ENCODE measurements at places on chromosomes 4 and X.

- DNase-seq, result no peak
Measured at GRCh38 chrX:69186651-69187050, 21.4 kb upstream of the PJA1 start.

GRCh38 chrX:2658585-2659292 lies 32.4 kb upstream of the CD99 start:
- no peak for DNase-seq

DNA sequence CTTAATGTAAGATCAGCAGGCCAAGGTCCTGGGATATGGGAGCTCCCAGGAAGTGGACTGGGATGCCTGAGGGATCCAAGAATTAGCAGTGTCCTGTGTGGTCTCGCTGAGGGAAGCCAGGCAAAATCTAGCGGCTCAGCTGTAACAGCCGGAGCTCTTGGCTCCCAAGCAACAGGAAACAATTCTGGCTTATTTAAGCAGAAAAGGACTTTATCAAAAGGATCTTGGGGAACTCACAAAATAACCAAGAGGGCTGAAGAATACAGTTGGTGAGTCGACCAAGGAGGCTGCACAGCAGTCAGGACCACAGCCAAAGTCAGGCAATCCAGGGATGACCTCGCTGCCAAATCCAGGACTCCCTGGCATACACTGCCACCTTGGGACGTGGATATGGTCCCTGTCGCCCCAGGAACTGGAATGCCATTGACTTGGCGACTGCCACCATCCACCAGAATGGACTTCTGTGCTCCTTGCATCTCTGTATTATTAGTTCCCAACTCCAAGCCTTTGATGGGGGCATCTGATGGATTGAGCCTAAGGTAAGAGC lies 165.3 kb upstream of the BCOR start:
- no peak for DNase-seq

GRCh38 chr4:81504112-81505003 lies 32.7 kb upstream of the RASGEF1B start:
- no peak for DNase-seq

DNA sequence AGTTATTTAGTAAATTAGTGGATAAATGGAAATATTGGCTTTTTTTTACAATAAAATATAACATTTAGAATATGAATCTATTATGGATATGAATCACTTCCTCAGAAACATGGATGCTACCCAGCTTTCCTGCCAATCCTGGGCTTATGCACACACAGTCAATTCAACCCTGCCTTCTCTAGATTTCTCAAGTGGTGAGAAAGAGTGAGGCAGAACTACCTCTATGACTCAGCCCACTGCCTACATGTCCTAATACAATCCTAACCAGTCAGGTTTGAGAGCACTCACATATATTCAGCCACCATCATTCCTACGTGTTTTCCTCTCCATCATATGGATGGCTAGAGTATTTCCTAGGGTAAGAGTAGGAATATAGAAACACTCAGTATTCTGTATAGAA lies 91.1 kb upstream of the ANKRD50 start:
- no peak for DNase-seq

GRCh38 chr4:138003248-138003647 lies 238.9 kb downstream of the SLC7A11 start:
- no peak for DNase-seq

- no peak for DNase-seq
Measured at GRCh38 chrX:153320555-153321184, 897 bp downstream of the PNMA6F start.

DNA sequence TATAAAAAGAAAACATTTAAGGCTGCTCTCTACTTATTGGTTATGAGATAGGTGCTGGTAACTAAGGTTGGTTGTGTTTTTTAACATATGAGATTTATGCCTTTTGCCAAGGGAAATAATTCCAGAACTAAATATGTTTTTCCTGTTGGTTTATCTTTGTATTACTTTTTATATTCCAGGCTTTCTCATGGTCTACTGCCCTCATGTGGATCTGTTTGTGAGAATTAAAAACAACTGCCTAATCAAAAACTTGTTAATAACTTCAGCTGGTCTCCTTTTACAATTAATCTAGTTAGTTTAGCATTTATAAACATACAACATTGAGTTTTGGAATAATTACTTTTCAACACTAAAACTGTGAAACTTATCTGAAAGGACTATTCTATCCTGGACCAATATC lies 1208.3 kb downstream of the ADGRL3 start:
- DNase-seq, result no peak

- no peak for DNase-seq
Measured at GRCh38 chrX:107167163-107167921, 38.9 kb downstream of the NUP62CL start.

- no peak for DNase-seq
Measured at GRCh38 chr4:78058591-78059523, 1.7 kb downstream of the FRAS1 start.

- no peak for DNase-seq
Measured at GRCh38 chr4:7711307-7711963, 228.2 kb downstream of the AFAP1 start.

DNA sequence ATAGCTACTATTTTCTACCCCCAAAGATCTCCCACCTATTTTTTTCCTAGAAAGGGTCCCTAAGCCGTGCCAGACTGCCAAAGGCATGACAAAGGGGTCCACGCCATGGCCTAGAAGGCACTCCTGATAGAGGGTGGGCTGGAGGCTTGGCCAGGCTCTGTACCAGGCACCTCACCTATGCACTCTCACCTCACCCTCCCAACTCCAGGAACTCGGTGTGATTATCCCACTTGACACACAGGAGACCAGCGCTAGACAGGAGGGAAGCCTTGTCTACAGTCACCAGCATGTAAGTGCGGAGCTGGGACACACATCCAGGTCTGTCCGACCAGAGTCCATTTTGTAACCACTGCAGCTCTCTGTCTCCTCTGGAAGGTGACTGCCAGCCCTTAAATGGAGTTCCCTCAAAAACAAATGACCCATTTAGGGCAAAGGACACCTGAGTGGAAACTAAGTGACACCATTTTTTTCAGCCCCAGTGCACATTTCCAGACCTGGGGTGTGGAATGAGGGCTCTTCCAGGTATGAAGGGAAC lies 106.4 kb downstream of the RTL5 start:
- no peak for DNase-seq

DNA sequence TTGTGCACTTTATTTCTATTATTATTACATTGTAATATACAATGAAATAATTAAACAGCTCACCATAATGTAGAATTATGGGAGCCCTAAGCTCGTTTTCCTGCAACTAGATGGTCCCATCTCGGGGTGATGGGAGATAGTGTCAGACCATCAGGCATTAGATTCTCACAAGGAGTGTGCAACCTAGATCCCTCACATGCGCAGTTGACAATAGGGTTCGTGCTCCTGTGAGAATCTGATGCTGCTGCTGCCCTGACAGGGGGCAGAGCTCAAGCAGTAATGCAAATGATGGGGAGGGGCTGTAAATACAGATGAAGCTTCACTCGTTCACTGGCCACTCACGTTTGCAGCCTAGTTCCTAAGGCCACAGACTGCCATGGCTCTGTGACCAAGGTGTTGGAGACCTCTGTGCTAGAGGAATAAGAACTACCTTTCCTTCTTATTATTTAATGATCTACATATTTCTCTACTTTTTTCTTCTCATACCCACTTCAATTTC lies 492.9 kb upstream of the INTU start:
- no peak for DNase-seq

DNA sequence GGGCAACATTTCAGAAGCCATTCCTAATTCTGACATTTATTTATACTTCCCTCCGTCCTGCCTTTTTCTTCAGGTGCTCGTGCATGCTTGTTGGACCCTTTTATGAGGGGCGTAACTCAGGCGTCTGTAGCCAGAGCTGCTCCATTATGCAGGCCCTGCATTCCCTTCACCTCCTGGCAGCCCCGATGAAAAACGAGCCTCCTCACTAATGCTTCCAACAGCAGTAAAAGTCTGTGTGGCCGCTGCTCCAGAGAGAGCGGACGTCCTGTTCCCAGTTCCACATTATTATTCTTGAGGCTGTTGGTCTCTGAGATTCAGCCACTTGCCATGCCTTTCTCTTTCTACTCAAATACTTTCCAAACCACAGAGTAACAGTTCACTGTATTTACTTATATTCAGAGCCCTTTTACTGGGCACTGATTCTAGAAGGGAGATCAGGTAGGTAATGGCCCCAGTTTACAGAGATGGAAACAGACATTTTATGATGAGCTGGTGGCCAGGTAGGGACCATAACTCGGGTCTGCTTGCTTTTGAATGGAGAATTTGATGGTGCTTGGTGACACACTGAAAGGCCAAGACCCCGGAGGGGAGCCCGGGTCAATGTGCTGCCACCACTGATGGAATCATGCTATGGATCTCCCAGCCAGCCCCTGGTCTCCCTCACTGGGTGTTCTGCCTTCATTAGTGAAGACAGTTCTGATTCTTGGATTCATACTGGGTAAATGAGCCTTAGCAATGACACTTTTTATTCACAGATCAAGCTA lies 101.0 kb downstream of the GATB start:
- no peak for DNase-seq

GRCh38 chr4:63787326-63787725 lies 621.9 kb downstream of the TECRL start:
- DNase-seq, result no peak
